ENCODE measurements at places on chromosomes 12 and 14.

DNA sequence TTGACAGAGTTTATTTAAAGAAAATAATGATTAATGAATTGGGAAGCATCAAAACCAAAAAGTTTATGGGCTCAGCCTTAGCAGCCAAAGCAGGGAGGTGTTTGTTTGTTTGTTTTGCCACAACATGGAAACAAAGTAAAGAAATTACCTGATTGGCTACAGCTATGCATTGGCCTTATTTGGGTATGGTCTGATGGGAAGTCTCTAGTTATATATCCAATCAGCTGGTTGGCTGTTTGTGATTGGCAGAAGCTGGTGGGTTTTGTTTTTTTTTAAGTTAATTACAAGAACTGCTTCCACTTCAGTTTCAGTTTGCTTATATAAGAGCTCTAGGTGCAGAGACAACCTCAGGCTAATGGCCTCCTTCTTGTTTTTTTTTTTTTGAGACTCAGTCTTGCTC is 4.6 kb upstream of the LEMD3 start:
- DNase-seq: no peak

- DNase-seq: no peak
These were observed 18.9 kb downstream of the PITPNM2 start for GRCh38 chr12:123131879-123132402.

DNA sequence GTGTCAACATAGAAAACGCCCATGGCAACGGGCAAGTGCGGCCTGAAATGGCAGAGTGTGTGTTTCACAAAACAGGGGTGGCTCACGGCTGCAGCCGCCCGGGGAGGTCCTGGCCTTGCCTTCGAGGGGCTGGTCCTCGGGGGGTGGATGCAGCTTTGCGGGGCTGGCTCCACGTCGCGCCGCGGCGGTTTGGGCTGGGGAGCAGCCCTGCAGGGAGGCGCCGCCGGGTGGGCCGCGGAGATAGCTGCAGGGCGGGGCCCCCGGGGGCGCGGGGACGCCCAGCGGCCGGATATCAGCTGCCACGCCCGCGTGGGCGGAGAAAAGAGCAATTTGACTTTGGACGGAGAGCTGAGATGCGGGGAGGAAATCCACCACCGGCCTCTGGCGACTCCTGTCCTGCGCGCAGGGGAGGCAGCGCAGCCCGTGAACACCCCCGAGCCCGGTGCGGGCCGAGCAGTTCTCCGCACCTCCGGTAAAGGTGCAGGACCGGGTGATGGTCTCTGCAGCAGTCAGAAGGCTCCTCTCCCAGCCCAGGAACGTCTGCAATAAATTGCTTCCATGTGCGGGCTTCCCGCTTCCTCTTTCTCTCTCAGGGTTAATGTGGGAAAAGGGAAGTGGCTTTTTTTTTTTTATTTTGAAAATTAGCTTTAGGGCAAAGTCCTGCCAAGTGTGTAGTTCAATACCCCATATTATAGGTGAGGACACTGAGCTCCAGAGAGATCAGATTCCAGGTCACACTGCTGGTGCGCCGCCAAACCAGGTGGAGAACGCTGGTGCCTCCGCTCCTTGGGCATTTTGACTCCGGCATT is 110.5 kb downstream of the ARF6 start:
- peak; percentile 82 for DNase-seq

- no peak for DNase-seq
These were observed 101.9 kb downstream of the DACT1 start for GRCh38 chr14:58739674-58740073.

GRCh38 chr12:65818454-65819382 is 5.6 kb upstream of the HMGA2 start:
- peak; percentile 61 for DNase-seq
